CD4-positive, alpha-beta T cell treated with Interleukin-21 for 1 hour (primary cell): ENCODE measurements at places on chromosomes 3 and 15.

GRCh38 chr15:28993051-28993719 lies 107.4 kb downstream of the APBA2 start:
- no peak for DNase-seq

DNA sequence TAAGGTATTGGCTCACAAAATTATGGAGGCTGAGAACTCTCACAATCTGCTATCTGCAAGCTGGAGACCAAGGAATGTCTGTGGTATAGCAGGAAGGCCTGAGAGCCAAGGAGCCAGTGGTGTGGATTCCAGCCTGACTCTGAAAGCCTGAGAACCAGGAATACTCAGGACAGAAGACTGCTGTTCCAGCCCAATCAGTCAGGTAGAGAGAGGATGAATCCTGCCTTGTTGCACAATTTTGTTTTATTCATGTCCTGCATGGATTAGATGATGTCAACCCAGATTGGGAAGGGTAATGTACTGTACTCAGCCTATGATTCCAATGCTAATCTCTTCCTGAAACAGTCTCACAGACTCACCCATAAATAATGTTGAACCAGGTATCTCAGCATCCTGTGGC lies 312.4 kb upstream of the KCNMB2 start:
- no peak for DNase-seq

GRCh38 chr3:71504250-71505036 lies 79.1 kb downstream of the FOXP1 start:
- no peak for DNase-seq

- no peak for DNase-seq
Measured at GRCh38 chr3:144470666-144471065, 499.0 kb downstream of the DIPK2A start.

GRCh38 chr15:100343251-100343650 lies 1.5 kb upstream of the ADAMTS17 start:
- DNase-seq: no peak
